NCI-H1417 treated with DMSO at 0.1 percent for 48 hours (cell line): ENCODE measurements at places on chromosomes 13 and 19.

- no peak for DNase-seq
These were observed 580 bp downstream of the AP2A1 start for GRCh38 chr19:49767381-49767780.

DNA sequence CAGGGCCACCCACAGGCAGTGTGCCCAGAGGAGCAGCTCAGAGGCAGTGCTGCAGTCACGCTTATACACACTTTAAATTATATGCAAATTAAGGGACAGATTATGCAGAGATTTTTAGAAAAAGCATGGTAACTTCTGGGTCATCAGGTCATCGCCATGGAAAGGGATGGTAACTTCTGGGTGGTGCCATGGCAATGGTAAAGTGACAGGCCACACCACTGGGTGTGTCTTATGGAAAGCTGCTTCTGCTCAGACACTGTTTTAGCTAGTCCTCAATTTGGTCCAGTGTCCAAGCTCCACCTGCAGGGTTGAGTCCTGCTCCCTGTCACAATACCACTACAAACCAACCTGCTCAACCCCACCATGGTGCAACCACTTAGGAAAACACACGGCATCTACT, 29.9 kb upstream of the LSM14A start:
- DNase-seq, result no peak

- DNase-seq, result no peak
These were observed 903 bp downstream of the PIN1 start for GRCh38 chr19:9836021-9836420.

DNA sequence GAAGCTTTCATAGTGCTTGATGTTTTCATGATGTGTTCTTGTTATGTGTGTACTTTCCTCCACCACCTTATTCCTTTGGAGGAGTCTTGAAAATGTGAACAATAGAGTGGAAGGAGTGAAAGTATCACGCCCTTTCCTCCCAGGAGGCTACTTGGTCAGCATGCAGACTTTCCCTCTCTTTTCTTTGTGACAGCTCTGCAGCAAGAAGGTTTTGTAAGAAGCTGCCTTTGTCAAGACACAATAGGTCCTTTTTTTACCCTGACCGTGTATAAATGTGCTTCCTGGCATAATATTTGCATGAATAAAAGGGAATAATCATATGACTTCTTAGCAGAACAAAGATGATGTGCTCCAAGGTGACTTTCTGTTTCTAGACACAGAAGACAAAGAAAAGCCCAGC, 882.6 kb upstream of the SLITRK5 start:
- DNase-seq, result no peak

DNA sequence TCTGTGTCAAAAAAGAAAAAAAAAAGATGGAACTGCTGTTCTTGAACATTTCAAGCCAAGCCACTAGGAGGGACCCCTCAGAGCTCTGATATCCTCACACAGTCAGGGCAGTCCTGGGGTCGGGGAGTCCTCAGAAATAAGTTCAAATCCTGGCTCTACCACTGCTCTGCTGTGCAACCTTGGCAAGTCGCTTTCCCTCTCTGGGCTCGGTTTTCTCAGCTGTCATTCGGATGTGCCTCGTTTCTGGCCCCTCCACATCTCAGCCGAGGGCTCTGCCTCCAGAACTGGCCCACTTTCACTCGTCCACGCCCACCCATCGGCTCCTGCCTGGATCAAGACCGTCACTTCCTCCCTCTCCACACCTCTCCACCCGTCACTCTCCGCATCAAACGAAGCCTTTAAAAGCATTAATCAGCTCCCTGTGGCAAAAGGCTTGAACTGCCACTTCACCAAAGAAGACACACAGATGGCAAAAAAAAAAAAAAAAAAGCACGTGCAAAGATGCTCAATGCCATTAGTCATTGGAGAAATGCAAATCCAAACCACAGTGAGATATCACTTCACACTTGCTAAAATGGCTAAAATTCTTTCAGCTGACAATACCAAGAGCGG, 7.4 kb upstream of the ZNRF4 start:
- no peak for DNase-seq
